ENCODE measurements at places on chromosomes 7 and 10. TPM values are rescaled to one million over a fixed set of nuclear protein-coding genes. Genes with fewer than 3 reads are reported as not detected.

The KNDC1 gene
- 13.4 TPM for total RNA-seq

The RPEL1 gene
- total RNA-seq = 0.10 TPM

The CYP3A4 gene
- total RNA-seq = 43.4 TPM

The TRIM73 gene
- 0.72 TPM for total RNA-seq

The HOXA3 gene
- total RNA-seq = 3.0 TPM

Measured in hepatocyte (in vitro differentiated cells).